ENCODE measurements at places on chromosomes 5 and 9.

DNA sequence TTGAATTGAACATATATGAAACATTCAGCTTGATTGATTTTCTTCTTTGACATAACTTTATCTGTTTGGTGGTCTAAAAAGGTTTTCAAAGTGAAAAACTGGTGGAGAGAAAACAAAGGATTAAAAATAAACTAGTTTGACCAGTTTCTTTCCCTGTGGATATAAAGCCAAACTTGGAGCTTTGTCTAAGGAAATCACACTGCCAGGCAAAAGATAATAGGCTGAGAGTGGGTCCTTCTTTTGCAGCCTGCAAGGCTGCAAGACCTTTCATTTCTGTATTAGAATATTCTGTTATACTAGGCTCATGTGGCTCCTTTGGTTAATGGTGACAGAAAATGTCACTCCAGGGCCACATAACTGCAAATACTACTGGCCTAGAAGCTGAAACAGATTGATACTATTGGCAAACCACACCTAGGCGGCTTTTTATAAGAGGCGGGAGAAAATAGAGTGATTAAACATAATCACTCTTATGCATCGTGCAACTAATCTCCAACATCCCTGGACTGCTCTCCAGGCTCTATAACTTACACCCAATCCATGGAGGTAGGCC lies 129.1 kb upstream of the ZNF462 start:
- DNase-seq: no peak

DNA sequence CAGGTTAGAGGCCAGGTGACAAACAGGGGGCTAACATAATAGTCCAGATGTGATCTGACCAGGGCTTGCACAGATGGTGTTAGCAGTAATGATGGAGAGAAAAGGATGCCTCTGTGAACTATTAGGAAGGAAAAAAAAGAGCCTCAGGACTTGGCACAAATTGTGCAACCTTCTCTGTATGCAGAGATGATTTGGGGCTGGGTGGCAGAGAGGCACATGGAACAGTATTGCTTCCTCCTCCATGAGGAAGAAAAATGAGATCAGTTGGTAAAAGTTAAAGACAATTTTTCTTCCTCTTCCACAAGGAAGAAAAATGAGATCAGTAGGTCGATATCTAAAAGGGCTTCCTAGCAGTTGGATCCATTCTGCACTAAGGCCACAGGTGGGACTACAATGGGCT lies 13.9 kb upstream of the ANXA6 start:
- no peak for DNase-seq

DNA sequence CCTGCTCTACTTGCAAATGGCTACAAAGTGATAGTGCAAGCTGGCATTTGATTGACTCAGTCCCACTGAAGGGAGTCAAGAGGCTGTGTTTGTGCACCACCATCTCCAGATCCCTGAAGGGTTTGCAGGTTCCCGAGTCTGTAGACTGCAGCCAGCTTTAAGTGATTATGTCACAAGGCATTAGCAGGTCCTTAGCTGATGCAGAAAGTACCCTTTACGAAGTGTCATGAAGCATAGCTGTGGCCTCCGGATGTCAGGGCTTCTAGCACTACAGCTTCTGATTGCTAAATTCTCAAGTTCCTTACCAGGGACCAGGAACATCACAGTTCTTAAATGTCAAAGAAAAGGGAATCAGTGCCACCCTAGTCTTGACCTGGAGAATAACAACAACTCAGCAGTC lies 311.3 kb upstream of the TRPC7 start:
- no peak for DNase-seq

- DNase-seq: no peak
These were observed 972.8 kb downstream of the DTWD2 start for GRCh38 chr5:118015511-118015910.

DNA sequence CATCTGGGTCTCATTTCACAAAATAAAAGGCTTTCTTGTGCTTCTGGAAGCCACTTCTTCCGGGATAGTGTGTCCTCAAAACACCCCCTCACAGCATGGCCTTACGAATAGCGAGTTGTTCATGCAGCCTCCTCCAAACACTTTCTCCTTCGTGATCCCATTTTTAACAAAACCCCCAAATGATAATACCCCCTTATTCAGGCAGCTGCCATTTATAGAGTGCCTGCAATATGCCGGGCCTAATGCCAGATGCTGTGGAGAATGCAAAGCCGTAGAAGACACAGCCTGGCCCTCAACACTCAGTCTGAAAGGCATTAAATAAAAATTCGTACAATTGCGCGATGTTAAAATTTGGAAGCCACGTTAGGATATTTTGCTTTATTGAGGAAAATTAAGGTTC lies 66.4 kb upstream of the SLC44A1 start:
- DNase-seq: no peak

DNA sequence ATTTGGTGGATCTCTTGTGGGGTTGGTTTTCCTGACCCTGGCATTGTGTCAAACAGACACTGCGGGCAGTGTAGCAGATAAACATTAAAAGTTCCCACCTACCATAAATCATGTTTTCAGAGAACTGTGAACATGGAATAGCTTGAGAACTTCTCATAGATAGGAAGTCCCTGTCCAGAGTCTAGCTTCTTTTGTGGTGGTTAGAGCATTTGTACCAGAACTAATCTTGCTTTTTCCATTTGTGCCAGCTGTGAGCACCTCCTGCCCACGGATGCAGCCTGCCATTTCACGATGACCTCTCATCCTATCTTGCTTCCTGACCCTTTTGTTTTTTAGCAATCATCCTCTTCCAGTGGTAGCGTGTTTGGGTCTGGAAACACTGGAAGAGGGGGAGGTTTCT lies 61.4 kb downstream of the FAM78A start:
- DNase-seq: no peak

- no peak for DNase-seq
These were observed 80.6 kb downstream of the SH3PXD2B start for GRCh38 chr5:172373680-172374079.

GRCh38 chr5:37873988-37874387 lies 34.1 kb upstream of the GDNF start:
- no peak for DNase-seq

DNA sequence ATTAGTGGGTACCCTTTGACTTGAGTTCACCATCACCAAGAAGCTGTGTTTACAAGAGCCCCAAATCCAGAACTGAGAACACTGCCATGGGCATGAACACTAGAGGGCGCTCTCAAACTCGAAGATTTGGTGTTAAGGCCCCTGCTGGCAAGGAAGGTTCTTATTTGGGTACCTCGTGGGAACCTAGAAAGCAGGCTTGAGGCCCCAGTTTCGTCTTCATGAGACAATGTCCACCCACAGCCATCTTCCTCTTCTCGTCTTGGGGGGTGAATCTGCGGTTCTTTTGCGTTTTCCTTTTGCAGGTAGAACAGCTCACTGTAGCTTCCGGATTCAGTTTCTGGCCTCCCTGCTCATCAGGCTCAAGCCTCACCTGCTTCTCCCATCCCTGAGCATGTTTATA lies 184.0 kb downstream of the SEMA5A start:
- DNase-seq: peak; percentile 7

GRCh38 chr9:77759391-77759790 lies 111.3 kb upstream of the GNA14 start:
- DNase-seq: no peak

- no peak for DNase-seq
These were observed 7.6 kb downstream of the FYB1 start for GRCh38 chr5:39211773-39212172.

DNA sequence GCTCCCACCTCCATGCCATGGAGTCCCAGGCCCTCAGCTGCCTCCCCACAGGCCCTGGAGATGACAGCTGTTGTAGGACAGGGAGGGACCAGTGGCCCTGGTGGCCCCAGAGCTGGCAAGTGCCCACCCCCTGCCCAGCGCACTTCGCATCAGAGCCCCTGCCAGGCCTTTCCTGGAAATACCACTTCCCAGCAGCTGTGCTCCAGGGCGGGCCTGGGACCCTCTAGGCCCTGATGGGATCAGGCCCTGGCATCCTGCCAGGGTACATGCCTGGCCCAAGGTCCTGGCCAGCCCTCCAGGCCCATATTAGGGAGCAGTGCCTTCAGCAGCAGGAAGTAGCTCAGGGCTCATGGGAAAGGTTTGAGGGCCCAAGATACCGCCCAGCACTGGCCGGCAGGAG lies 2.5 kb downstream of the KCNT1 start:
- DNase-seq: no peak

GRCh38 chr5:148697809-148698196 lies 43.5 kb upstream of the HTR4 start:
- DNase-seq: no peak

GRCh38 chr9:13587571-13587970 lies 308.1 kb upstream of the MPDZ start:
- DNase-seq: no peak

DNA sequence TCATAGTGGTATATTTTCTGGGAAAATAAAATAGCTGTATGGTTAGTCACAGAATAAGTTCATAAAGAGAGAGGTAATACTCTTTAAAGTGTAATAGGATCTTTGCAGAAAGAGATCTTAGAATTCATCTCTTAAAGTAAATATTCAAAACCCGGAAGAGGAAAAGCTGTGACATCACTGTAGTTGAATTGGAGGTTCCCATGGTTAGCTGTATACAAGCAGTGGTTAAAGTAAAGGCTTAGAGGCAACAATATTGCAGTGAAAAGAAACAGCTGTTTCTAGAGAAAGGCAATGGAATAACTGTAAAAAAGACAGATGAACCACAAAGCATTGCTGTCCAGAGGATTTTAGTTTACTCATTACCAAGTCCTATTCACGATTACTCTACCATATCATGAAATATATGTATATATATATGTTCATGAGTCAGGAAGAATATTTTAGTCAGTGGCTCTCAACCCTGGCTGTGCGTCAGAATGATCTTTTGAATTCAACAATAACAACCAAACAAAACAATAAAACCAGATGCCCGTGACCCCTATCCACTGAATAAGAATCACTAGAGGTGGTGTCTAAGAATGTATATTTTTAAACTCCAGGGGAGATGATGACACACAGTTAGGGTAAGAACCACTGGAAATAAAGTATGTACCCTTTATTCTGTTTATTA lies 4.7 kb downstream of the ERCC6L2 start:
- no peak for DNase-seq

DNA sequence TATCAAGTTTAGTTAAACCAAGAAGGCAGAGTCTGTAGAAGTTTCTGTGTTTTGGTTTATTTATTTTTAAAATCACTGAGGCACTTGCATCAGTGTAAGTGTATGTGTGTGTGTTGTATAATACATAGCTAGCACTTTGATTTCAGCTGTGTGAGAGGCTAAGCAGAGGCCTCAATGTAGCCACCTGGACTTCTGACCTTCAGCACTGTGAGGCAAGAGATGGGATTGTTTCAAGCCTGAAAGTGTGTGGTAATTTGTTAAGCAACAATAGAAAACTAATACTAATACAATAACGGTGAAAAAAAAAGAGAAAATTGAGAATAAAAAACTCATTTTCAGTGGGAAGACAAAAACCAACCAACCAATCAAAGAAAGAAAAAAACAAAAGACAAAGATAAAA lies 327.3 kb downstream of the CDH18 start:
- DNase-seq: no peak

DNA sequence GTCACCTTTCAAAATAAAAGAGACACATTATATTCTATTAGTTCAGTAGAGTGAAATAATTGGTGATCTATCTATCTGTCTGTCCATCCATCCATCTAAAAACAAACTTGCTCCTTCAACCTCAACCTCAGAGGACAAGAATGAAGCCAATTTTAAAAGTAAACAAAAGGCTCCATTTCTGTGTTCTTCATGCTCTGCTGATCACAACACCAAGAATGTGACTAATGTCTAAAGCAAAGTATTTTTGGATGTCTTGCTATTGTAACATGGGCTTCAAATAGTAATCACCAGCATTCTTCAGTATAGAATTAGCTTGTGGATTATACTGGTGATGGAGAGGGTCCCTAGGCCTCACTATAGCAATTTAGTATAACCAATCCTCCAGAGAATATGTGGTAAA lies 1304.4 kb downstream of the MAT2B start:
- no peak for DNase-seq

- no peak for DNase-seq
These were observed 378.4 kb downstream of the SPATA31D1 start for GRCh38 chr9:82367016-82367415.

DNA sequence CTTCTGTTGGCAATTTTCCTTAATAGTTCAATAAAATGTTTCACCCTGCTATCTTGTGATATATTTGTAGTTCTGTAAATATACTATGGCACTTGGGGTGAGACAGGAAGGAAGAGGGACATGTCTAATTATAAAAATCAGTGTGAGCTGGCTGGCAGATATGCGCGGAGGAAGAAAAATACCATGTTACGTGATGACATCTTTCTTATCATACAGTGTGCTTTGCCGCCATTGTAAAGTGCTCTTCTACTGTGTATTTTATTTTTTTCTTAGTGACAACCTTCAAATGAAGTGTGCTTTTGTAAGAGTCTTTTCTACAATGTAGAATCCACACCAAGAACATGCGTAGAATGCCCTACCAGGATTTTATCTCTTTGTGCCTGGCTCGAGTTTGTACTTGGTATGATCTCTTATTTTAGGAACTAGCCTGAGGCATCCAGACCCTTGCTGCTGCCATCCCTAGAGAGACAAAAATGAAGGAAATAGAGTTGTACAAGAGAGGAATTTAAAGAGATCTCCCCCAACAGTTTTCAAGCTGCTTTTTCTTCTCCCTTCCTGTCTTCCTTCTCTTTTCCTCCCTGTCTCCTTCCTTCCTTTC lies 46.7 kb upstream of the RIOK2 start:
- no peak for DNase-seq

GRCh38 chr9:90007516-90008440 lies 403.0 kb downstream of the GADD45G start:
- no peak for DNase-seq

Data from activated naive CD8-positive, alpha-beta T cell treated with anti-CD3 and anti-CD28 coated beads, Interleukin-2, amount 50 U/mL, for 24 hours (primary cell).